ENCODE measurements at places on chromosomes 3 and 15.
A peak's percentile ranks its signal among the peaks of the same experiment; 100 is the strongest.

- peak; percentile 76 for DNase-seq
These were observed 21.2 kb downstream of the IGSF10 start for GRCh38 chr3:151439652-151440125.

- no peak for DNase-seq
These were observed 27.0 kb downstream of the KATNBL1 start for GRCh38 chr15:34182942-34183341.

- DNase-seq = no peak
These were observed 43.4 kb downstream of the MUC20 start for GRCh38 chr3:195763843-195764825.

- DNase-seq = no peak
These were observed 230.5 kb downstream of the NFKBIZ start for GRCh38 chr3:102079809-102080197.

DNA sequence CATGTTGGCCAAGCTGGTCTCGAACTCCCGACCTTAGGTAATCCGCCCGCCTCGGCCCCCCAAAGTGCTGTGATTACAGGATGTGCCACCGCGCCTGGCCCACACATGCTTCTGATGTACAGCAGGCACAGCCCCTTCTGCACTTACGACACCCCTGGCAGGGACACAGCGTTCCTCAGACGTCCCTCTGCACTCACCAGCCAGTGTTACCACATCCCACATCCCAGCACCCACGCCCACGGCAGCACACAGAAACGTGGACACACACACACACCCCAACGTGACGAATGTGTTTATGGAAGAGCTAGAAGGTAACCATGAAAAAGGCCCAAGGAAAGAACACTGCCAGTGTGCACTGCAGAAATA, 576 bp upstream of the RPAP1 start:
- peak; percentile 5 for DNase-seq

GRCh38 chr3:117910820-117911521, 1123.7 kb downstream of the IGSF11 start:
- DNase-seq = no peak

DNA sequence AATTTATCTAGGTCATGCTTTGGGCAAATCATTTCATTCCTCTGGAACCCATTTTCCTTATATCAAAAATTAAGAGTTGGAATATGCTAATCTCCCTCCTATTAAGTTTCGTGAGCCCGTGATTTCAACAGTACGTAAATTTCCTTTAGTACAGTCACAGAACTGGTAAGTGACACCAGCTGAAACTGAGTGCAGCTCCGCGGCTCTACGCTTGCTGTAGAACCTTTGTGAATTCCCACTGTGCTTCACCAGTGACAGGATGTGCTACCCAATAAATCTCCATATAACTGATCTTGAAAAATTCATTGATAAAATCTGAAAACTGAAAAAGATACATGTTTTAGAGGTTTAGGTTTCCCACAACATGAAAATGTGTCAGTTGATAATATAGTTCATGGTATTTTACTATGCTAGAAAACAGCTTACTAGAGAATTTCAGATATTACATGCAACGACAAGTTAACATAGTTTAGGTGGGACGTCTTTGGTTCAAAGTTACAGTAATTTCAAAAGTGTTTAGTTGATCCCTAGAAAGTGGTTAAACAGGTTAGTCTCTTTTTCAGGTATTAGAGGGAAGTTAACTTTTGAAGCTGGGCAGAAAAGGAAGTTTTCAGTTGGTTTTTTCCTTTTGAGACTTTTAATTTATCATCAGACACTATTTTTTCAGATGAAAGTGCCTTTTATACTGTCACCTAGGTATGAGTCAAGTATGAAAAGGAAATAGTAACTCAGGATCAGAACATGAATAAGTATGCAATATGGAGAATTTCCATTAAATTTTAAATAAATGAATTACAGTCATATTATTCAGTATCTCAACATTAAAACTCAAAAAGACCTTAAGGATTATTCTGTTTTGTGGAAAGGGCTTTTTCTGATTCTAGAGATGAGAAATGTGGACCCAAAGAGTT, 57.0 kb downstream of the PPARG start:
- DNase-seq = no peak

GRCh38 chr3:154884952-154885351, 195.2 kb upstream of the MME start:
- DNase-seq = peak; percentile 71

GRCh38 chr15:87570206-87570605, 686.3 kb downstream of the NTRK3 start:
- DNase-seq = no peak

GRCh38 chr3:11588755-11589154, 55.0 kb downstream of the VGLL4 start:
- DNase-seq = no peak

- DNase-seq = no peak
These were observed 23.3 kb downstream of the SLC6A20 start for GRCh38 chr3:45773072-45773471.

DNA sequence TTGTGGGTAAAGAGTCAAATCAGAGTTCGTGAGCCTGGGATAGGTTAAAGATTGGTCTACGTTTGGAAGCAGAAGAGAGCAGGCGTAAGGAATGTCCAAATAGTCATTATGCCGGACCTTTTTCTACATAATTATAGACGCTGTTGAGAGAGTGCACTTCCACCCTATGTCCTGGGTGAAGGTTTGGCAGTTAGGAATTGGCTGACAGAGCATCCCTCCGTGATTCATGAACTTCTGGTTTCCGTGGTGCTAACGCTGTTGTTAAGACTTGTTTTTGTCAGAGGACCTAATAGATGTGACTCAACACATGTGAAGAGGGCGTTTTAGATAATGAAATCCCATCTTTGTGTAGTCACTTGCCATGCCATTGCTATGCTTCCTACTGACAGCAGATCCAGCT, 1.1 kb downstream of the EAF1 start:
- peak; percentile 62 for DNase-seq

DNA sequence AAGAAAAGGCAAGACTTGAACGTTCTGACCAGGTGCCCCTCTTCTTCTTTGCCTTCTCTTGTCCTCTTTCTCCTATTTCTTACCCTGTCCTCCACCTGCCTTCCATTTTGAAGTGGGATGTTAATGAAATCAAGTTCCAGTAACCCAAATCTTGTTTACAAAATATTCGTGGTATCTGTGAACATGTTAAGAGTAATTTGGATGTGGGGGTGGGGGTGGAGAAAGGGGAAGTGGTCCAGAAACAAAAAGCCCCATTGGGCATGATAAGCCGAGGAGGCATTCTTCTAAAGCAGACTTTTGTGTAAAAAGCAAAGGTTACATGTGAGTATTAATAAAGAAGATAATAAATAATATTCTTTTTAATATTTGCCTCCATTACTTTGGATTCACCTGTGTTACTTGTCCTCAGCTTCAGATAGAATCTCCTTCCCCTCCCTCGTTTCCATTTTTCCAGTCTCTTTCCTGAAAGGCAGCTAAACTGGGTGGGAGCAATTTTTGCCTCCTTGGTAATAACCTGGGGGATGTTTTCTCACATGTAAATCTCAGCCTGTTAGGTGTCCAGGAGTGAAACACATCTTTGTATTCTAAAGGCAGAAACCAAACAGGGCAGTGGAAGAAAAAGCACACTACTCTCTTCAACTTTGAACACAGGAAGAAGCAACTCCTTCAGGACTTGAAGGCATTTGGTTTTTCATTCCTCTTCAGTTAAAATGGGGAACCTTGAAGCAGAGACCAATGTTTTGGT, 3.2 kb downstream of the CHST2 start:
- DNase-seq = no peak

DNA sequence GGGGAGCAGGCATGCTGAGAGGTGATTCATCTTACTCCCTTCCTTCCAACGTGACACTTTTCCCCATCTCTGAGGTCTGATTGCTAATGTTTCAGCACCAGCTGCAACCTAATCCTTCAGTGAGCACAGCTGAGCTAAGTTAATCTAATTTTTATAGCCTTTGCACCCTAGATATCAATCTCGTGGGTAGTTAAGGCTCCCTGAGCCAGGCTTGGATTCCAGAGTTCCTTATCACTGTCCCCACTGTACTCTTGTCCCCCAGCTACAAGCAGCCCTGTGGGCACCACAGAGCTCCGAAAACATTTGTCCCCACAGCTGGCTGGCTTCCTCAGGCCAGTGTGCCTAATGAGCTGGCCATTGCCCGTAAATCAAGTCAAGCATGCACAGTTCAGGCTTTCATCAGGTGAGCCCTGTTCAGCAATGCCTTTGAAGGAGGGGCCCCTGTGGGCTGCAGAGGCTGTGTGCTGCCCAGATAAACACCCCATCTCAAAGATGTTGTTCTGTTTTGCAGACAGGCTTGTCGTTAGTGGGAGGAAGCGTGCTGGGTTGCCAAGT, 376.9 kb upstream of the RASGRP1 start:
- peak; percentile 70 for DNase-seq

DNA sequence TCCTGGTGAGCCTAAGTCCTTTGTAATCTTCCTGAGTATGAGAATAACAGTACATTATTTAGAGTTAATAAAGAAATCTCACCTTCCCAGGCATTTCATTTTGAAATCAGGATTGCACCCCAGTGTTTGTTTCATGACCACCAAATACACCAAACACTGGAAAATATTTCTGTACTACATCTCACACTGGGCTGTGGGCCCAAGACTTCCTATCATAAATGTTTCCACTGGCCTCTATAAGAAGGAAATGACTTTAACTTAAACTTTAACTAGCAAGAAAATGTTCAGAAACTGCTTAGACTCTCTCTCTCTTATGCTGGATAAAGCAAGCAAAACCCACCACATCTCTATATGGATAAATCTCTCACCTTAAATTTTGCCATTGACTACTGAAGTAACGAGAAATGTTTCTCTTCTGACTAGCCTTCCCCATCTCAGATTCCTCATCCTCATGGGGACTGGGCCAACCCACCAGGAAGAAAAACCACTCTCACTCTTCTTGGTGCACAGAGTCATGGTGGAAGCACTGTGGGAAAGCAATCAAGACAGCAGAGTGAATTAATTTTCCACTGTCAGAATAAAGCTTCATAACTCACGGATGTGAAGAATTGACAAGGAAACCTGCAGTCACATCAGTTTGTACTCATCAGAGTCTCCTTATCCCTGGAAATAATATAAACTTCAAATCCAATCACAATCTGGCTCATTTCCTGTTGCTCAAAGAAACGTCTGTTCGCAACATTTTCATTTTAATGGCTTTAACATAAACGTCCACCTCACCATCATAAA, 859.6 kb downstream of the EPHA3 start:
- no peak for DNase-seq

GRCh38 chr3:25479727-25480010, 51.6 kb downstream of the RARB start:
- DNase-seq = no peak

DNA sequence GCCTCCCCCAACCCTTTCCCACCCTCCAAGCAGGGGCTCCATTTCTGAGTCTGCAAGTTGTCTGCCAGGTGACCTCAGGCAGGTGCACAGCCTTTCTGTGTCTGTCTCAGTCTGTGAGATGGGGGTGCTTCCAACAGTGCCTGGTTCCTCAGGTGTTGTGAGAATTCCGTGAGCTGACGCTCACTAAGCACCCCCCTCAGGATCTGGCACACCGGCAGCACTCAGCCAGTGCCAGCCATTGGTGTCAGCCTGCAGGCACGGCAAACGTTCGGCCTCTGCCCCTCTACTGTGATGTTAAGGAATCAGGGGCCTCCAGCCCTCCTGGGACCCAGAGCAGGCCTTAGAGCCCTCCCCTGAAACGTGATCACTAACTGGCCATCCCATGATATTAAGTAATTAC, 2.4 kb downstream of the KLF15 start:
- DNase-seq = no peak

- DNase-seq = no peak
These were observed 46.3 kb downstream of the LIMD1 start for GRCh38 chr3:45640724-45641361.

GRCh38 chr3:190193210-190193609, 72.5 kb upstream of the P3H2 start:
- peak; percentile 48 for DNase-seq

DNA sequence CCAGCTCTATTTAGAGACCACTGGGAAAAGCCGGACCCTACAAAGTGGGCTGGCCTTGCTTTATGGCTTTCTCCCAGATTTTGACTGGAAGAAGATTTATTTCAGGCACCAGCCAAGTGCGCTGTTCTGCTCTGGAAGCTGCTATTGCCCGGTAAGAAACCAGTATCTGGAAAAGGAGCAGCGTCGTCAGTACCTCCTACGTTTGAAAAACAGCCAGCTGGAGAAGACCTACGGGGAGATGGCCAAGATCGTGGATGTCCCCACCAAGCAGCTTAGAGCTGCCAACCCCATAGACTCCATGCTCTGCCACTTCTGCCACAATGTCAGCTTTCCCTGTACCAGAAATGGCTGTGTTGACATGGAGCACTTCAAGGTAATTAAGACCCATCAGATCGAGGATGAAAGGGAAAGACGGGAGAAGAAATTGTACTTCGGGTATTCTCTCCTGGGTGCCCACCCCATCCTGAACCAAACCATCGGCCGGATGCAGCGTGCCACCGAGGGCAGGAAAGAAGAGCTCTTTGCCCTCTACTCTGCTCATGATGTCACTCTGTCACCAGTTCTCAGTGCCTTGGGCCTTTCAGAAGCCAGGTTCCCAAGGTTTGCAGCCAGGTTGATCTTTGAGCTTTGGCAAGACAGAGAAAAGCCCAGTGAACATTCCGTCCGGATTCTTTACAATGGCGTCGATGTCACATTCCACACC, 60.9 kb downstream of the PXYLP1 start:
- DNase-seq = no peak

- DNase-seq = no peak
These were observed 24.3 kb upstream of the KPNA1 start for GRCh38 chr3:122538956-122539490.

GRCh38 chr15:70164156-70164900, 66.6 kb upstream of the TLE3 start:
- DNase-seq = no peak

DNA sequence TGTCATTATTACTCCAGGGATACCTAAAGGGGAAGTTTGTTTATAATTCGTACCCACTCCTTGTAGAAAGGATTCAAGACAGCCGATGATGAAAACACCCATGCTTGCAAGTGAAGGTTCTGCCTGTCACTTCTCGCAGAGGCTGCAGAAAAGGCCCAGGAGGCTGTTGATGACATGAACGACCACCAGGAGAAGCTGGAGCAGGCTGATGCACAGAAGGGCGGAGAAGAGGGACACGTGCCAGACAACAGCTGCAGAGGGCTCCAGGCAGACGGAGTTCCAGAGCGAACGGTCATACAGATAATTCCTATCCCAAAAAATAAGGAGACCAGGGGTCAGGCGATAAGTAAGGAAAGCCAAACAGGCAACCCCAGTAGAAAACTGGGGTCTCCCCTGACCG, 5.7 kb upstream of the DYNLT2B start:
- peak; percentile 48 for DNase-seq

- DNase-seq = peak; percentile 30
These were observed 1.4 kb downstream of the SETD5 start for GRCh38 chr3:9398700-9399336.

DNA sequence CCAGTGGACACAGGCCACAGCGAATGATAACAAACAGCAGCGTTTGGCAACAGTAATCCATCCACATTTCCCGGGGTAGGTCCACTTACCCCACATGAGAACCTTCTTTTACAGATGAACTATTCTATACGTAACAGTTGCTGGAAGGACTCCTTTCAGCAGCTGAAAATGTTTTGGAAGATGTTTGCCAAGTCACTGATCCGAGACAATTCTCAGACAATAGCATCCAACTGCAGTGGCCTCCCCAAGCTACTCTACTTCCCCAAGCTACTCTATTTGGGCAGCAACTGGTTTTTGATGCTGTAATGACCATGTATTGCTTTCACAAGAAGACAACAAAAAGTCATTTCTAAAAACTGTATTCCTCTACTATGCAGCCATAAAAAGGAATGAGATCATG, 87.5 kb downstream of the ADAMTS17 start:
- DNase-seq = no peak
